Activated naive CD4-positive, alpha-beta T cell treated with anti-CD3 and anti-CD28 coated beads, Interleukin-2, amount 50 U/mL, for 16 hours (primary cell): ENCODE measurements at places on chromosomes 11 and 22.

DNA sequence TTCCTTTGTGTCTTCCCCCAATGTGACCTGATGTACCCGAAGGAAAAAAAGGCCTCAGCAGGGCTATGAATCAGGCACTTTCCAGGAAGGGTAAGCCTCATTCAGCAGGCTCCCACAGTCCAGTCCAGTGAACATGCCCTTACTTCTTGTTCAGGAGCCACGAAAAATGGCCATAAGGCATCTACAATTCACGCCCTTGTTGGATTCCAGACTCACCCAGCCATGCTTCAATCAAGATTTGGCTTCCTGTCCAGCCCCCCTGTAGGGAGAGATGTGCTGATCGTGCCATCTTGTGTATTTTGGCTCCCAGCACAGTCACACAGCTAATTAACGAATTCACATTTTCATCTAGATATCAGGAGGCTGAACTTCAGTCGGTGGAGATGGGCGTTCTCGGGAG lies 9.9 kb upstream of the KCNJ5 start:
- no peak for DNase-seq

GRCh38 chr22:44459551-44459950 lies 38.5 kb downstream of the RTL6 start:
- no peak for DNase-seq

DNA sequence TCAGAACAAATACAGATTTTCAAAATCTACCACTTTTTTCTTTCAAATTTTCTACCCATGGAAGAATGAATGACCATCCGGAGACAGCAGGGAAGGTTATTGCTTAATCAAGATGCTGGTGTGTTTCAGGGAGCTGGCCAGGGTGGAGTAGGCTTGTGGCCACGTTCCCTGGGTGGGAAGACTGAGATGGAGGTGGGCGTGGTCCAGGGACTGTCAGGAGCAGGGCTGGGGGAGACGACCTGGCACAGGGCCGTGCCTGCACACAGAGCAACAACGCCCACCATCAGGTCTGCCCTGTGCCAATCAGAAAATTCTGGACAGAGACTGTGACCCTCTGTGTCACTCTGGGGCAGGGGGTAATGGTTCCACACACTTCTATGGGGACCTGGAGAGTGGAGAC lies 7.1 kb upstream of the APOBEC3H start:
- DNase-seq, result no peak

- no peak for DNase-seq
Measured at GRCh38 chr11:1011320-1011698, 25.2 kb downstream of the MUC6 start.

- no peak for DNase-seq
Measured at GRCh38 chr11:64536396-64536941, 54.6 kb upstream of the SLC22A12 start.

- no peak for DNase-seq
Measured at GRCh38 chr11:132228746-132229325, 858.4 kb downstream of the NTM start.

DNA sequence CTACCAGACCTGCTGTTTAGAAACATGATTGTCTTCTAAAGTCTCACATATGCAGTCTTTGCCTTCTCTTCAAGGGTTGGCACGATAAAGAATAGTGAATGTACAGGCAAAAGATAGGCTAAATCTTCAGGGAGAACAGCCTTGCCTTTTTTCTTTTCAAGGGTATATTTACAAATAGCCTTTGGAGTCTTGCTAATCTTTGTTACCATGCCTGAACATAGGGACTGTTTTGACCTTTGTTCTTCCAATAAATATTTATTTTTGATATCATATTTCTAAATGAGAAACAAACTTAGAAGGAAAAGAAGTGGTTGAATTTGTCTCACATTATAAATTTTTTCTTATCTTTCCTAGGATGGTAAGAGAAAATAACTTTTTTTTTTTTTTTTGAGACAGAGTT lies 12.7 kb downstream of the CSTPP1 start:
- no peak for DNase-seq

DNA sequence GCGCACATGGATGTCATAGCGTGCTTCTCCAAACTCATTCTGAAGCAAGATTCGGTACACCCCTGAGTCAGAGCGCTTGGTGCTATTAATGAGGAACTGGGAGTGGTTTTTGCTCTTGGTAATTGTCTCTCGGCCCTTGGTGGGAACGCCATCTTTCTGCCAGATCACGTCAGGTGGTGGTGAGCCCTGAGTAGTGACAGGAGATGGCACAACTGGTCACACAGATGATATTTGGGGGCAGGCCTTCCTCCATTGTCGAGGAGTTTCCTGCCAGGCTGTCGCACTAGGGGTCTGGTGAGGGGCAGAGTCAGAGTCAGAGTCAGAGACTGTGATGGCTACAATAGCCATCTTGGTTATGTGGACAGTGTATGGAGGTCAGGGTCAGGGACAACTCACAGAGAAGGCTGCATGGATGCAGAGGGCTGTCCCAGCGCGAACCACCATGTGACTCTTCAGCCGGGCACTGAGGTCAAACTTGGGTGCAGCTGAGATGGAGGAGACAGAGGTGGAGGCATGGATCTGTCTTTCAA lies 9.3 kb downstream of the TMEM86A start:
- no peak for DNase-seq

DNA sequence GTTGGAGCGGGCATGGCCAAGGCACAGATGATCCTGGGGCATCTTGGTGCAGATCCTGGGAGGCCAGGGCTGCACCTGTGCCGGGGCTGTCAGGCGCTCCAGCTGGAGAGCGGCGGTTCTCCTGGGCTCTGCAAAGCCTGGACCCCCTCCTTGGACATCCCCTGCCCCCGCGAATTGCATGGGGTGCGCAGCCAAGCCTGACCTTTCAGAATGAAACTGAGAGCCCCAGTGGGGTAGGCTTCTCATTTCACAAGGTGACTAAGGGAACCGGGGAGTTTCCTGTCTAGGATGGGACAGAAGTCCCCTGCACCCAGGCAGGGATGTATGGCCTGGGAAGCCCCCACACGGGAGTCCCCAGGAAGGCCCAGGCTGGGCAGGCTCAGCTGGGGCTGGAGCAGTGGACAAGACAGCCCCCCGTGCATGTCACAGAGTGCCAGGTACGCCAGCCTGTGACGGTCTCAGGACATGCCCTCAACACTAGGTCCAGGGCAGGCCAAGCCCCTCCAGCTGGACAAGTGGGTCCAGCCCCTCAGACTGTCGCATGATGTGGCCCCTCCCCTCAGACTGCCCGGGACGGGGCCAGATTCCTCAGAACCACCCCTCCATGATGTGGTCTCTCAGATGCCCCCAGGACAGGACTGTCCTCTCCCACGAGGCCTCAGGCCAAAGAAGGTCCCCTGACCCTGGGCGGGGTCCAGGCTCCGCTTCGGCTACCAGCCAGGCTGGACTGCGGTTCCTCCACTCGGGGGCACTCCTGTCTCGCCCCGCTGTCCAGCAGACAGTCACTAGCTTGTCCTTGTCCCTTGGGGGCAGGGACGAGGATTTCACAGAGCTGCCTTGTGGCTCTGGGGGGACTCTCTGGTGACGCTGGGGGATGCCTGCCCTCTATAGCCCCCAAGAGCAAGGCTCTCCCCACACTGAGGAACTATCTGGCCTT lies 2.3 kb downstream of the LSP1 start:
- DNase-seq, result no peak
